Activated CD8-positive, alpha-beta memory T cell treated with anti-CD3 and anti-CD28 coated beads for 4 hours (primary cell): ENCODE measurements at places on chromosomes 11 and 22.
A peak's percentile ranks its signal among the peaks of the same experiment; 100 is the strongest.

GRCh38 chr11:64230171-64230984 lies at the start of gene DNAJC4:
TSS of gene DNAJC4 (plus strand) at chr11:64230548. CDS start at chr11:64230855, 307 bp downstream.
- peak; percentile 66 for DNase-seq

- DNase-seq: no peak
Observed at GRCh38 chr11:92159931-92160330, 64.7 kb upstream of the FAT3 start.

- DNase-seq: no peak
Observed at GRCh38 chr22:27129266-27129665, 471.9 kb downstream of the MIAT start.

- no peak for DNase-seq
Observed at GRCh38 chr11:80182901-80183300, 742.1 kb upstream of the TENM4 start.

- no peak for DNase-seq
Observed at GRCh38 chr11:79013509-79013908, 427.3 kb downstream of the TENM4 start.

DNA sequence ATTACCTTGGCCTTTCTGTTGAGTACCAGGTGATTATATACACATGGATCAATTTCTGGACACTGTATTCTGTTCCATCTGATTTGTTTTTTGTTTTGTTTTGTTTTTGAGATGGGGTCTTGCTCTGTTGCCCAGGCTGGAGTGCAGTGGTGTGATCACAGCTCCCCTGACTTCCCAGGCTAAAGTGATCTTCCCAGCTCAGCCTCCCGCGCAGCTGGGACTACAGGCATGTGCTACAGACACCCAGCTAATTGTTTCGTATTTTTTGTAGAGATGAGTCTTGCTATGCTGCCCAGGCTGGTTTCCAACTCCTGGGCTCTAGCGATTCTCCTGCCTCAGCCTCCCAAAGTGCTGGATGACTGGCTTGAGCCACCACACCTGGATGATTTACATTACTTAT lies 19.0 kb downstream of the TCIRG1 start:
- no peak for DNase-seq
